Left kidney (tissue), 8 donors: ENCODE measurements at places on chromosomes 12 and 14. TPM values are rescaled to one million over a fixed set of nuclear protein-coding genes. Genes with fewer than 3 reads are reported as not detected.

DNA sequence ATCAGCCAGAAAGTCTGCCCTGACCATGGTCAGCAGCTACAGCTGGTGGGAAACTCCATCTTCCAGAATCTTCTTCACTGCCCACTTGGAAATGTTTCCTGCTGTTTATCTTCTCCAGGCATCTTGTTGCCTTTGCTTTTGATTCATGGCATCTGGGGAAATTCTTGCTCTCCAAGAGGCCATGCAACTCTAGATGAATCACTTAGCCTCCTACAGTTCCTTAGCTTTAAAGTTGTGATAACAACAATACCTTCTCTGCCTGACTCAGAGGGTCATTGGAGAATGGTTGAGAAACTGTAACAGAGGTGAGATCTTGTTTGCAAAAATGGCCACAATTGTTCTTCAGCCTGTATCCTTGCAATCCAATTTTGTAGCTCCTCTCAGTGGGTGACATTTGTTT, 121.0 kb upstream of the VRK1 start:
- DNase-seq, result no peak

DNA sequence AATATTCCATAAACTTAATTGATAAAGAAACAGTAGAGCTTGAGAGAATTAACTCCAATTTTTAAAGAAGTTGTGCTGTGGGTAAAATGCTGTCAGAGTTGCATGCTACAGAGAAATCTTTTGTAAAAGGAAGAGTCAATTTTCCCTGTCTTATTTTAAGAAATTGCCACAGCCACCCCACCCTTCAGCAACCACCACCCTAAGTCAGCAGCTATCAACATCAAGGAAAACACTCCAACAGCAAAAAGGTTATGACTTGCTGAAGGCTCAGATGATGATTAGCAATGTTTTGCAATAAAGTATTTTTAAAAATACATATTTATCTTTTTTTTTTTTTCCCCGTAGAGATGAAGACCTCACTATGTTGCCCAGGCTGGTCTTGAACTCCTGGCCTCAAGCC, 6.5 kb upstream of the DRAM1 start:
- DNase-seq, result no peak

DNA sequence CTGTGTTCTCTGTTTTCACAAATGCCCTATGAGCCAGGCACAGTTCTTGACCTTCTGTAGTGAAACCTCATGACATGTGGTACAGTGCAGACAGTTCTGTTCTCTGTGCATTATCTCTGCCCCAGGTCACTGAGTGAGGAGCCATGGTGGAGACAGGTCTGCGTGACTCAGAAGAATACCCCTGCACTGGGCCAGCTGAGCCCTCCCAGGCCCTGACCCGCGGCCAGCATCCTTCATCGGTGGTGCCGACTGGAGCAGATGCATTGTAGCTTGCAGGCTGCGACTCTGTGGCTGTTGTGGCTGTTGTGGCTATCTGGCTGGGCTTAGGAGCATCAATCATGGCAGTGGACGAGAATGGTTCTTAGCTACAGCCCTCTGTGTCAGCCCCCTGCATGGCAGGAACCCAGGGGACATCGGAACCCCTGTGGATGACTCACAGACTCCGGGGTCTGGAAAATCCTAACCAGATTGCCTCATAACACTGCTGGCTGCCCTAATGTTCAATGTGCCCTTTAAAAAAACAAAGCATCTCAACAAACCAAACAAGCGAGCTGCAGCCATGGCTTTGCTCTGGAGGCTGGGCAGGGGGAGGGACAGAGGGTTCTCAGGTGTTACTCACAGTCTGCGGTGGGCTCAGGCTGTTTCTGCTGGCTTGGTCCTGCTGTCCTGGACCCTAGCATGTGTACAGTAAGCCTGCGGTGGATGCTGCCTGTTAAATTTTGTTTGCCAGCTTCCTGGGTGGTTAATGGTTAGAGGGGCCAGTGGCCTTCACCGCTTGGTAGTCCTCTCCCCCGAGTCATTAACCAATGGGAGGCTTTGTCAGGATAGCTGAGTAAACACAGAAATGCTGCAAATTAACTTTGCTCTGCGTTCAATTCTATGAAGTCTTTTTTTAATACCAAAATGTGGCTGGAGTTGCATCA, at the start of gene SERPINA6:
SERPINA6 (minus strand) TSS at position 689 of the 923 bp plus-strand sequence. CDS start 8,688 bp downstream, outside the sequence.
- DNase-seq, result no peak

GRCh38 chr12:124755801-124756148, 107.9 kb downstream of the SCARB1 start:
- DNase-seq, result no peak

DNA sequence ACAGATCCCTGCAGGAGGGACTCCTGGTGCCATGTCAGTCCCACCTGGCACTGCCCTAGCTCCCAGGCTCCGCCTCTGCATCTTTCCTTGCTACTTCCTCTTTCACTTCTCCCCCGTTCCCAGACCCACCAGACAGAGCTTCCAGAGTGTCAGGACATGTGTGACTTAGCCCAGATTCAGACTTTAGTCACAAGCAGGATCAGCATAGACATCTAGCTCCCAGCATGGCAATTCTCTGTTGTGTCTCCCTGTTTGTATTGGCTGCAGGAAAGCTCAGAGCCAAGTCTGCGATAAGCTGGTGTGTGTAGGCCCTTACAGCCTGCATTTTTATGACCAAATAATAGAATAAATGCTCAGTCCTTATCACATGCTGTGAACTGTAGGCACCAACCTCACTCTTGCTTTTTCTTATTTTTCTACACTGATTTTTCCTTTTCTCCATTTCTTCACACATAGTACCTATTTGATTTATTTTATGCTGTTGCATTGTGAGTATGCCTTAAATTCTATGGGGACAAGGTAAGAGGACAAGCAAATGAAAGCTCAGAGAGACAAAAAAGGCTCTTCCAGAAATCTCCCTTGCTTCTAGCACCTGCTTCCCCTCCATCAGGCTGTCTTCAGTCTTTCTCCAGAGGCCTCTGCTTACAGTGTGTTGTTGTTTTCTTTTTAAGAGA, 5.9 kb downstream of the DHRS2 start:
- no peak for DNase-seq

- DNase-seq, result no peak
Observed at GRCh38 chr14:79090641-79091180, 920.5 kb downstream of the NRXN3 start.

DNA sequence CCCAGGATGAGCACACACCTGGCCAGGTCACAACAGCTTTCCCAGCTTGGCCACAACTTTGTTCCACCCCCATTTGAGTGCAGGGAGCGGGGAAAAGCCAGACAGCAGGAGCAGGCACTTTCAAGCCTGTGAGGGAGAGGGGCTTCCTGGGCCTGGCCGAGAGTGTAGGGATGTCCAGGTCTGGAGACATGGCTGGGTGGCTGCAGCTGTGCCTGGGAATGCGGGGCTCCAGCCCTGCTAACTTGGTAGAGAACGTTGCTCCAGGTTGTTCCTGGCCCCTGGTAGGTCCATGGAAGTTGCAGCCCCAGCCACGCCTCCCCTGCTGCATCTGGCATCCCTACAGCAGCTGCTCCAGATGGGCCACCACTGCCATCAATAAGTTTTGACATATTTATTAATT, 738.5 kb downstream of the SLC6A15 start:
- DNase-seq, result no peak

DNA sequence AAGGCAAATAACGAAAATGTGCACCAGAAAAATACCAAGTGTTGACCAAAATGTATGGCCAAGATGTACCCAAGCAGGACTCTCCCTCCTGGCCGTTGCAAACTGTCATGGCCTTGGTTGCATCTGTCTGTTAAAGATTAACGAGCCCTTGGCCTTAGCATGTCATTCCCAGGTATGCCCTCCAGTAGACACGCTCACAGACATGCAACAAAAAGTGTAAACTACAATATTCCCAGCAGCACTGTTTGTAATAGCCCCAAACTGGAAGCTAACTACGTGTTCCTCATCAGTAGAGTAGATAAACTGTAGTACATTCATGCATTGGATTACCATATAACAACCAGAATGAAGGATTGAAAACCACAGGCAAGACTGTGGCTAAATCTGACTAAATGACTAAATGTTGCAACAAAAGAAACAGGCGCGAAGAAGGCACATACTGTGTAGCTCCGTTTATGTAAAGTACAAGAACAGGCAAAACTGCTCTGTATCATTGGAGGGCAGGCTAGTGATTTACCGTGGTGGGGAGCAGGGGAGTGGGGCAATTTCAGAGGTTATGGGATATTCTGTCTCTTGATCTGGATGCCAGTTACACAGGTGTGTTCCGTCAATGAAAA, 232.8 kb upstream of the DIO3 start:
- DNase-seq, result no peak

DNA sequence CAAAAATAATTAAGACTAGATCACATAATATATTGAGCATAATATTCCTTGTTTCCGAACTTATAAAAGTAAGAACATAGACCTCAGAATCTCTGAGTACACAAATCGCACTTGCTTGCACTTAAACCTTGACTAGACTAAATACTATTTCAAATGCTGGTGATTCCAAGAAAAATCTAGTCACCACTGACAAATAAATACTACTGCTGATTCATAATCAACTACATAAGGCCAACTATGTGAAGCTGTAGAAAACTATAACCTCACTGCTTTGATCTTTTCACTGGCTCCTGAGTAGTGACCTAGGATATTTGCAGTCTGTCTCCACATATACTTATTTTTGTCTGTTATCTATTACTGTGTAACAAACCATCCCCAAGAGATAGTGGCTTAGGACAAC, 245.4 kb downstream of the DIO2 start:
- no peak for DNase-seq

GRCh38 chr12:124651516-124652273, 84.3 kb upstream of the NCOR2 start:
- no peak for DNase-seq

GRCh38 chr12:67807814-67808213, 159.3 kb downstream of the DYRK2 start:
- DNase-seq, result no peak

GRCh38 chr12:71671816-71672215, 7.7 kb downstream of the THAP2 start:
- no peak for DNase-seq

Gene TAS2R20
- 3.2 TPM for polyA plus RNA-seq

Gene RD3L
- not detected for polyA plus RNA-seq

Gene ASB2
- 0.40 TPM for polyA plus RNA-seq

Gene ESR2
- polyA plus RNA-seq, result 2.0 TPM

Gene ADAM21
- polyA plus RNA-seq, result 0.93 TPM

Gene PTPN6
- polyA plus RNA-seq, result 21.9 TPM

Gene FAM186B
- 3.1 TPM for polyA plus RNA-seq

Gene CD69
- 1.3 TPM for polyA plus RNA-seq

Gene ARMH4
- 82.8 TPM for polyA plus RNA-seq
